Smooth muscle cell of bladder (primary cell): ENCODE measurements at places on chromosomes 3 and 15. TPM values are rescaled to one million over a fixed set of nuclear protein-coding genes. Genes with fewer than 3 reads are reported as not detected.

The ARPP21 gene
- total RNA-seq = not detected in 2 replicates

The HCN4 gene
- not detected in 2 replicates for total RNA-seq

The SLC7A14 gene
- total RNA-seq = 4.1 TPM in 2 replicates

The SCAANT1 gene
- total RNA-seq = not detected in 2 replicates

The FEZF2 gene
- total RNA-seq = not detected in 2 replicates

The TRIM42 gene
- not detected in 2 replicates for total RNA-seq

The AGBL1 gene
- total RNA-seq = not detected in 2 replicates

The PP2D1 gene
- not detected in 2 replicates for total RNA-seq

The HTR3E gene
- not detected in 2 replicates for total RNA-seq

The ALDH1A2 gene
- total RNA-seq = 0.55 and 1.7 TPM in 2 replicates
